Posterior vena cava (tissue), 2 donors: ENCODE measurements at places on chromosomes 7 and 10. TPM values are rescaled to one million over a fixed set of nuclear protein-coding genes. Genes with fewer than 3 reads are reported as not detected.

DNA sequence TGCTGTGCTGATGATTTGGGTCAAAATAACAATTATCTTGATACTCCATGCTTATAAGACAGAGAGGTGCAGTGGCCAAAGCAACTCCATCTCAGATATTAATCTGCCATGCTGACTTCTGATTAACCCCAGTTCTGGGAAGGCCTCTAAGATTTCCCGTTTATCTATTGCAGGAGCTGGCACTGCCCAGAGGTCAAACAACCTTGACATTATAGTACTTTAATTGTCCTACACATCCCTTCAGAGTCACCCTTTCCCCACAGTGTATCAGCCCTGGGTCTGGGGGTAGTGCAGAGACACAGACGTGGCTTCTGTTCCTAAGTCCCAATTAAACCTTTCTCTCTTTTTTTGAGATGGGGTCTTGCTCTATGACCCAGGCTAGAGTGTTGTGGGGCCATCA, 63.8 kb downstream of the PARD3 start:
- DNase-seq = no peak

GRCh38 chr7:50211130-50212015, 93.1 kb upstream of the IKZF1 start:
- DNase-seq = peak; percentile 67

CCL24 gene
- not detected for total RNA-seq

DNA sequence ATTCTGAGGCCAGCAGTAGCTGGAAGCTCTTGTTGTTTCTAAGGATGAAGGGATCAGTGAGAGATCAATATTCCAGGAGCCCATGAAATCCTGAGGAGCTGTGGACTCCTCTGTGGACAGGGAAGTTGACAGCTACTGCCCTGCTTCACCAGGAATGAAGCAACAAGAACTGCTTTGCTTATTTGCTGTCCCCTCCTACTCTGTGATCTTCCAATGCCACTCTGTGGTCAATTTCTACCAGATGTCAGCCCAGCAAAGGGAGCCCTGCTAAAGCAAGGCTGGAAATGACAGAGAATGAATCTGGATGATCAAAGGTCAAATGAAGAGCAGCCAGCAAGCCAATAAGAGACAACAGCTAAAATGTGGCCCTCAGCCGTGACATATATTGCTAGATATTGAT, 227.5 kb upstream of the CHRM2 start:
- no peak for DNase-seq

GRCh38 chr7:36682102-36682501, 42.2 kb downstream of the AOAH start:
- DNase-seq = no peak

GRCh38 chr7:4951903-4952636, 6.9 kb downstream of the MMD2 start:
- no peak for DNase-seq

- DNase-seq = no peak
Observed at GRCh38 chr10:59857921-59858320, 48.4 kb downstream of the CCDC6 start.

DNA sequence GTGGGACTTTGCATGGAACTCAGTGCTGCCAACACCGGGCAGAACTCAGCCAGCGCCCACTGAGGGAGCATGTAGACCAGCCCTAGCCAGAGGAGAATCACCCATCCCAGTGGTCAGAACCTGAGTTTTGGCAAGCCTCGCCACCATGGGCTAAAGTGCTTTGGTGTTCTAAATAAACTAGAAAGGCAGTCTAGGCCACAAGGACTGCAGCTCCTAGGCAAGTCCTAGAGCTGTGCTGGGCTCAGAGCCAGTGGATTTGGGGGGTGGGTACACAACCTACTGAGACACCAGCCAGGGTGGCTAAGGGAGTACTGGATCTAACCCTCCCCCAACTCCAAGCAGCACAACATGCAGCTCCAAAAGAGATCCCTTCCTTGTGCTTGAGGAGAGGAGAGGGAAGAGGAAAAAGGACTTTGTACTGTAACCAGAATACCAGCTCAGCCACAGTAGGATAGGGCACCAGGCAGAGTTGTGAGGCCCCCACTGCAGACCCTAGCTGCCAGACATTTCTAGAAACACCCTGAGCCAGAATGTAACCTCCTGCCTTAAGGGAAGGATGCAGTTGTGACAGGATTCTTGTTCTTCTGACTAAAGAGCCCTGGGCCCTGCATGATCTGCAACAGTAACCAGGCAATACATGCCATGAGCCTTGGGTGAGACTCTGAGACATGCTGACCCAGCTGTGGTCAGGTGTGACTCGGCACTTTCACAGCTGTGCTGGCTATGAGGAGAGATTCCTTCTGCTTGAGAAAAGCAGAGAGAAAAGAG, 24.4 kb downstream of the GSDME start:
- DNase-seq = no peak

GRCh38 chr7:2710901-2711551, 23.0 kb downstream of the AMZ1 start:
- no peak for DNase-seq
